ENCODE measurements at places on chromosomes 7 and 10. TPM values are rescaled to one million over a fixed set of nuclear protein-coding genes. Genes with fewer than 3 reads are reported as not detected.

The PTF1A gene
- not detected for polyA plus RNA-seq

The NUTM2E gene
- polyA plus RNA-seq, result 0.73 TPM

The GRM3 gene
- not detected for polyA plus RNA-seq

- DNase-seq, result no peak
Observed at GRCh38 chr10:42879380-42880254, 97.0 kb downstream of the BMS1 start.

DNA sequence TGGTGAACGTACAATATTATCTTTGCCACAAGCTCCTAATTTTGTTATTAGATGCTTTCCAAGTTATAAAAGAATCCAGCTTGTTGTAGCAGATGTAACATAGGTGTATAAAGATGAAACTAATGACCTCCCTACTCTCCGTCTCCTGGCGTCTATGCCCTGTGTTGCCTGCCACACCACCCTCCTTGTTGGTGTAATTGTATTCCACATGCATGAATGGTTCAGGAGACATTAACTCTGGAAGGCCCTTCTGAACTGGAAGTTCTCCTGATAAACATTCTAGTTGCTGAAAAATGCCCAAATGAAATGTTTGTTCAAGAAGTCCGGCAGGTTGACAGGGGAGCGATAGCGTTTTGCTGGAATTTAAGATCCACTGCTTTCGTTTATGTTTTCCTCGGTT lies 53.9 kb upstream of the SEPHS1 start:
- DNase-seq, result no peak

DNA sequence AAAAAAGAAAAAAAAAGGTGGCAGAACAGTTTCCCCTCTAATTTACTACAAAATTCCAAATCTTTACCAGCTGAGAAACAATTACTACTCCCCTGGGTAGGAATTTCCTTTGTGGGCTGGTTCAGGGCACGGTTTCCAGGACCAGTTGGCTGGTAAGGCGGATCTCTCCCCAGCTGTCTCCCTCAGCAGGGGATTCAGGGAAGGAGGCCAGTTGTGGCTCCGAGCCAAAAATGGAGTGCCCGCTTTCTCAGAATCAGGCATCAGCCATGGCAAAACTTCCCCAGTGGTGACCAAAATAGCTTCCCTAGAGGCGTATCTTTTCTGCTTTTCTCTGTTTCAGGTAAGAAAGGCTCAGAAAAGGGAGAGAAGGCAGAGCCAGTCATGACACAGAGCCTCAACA lies 91.2 kb downstream of the ZNF22 start:
- DNase-seq, result no peak

- no peak for DNase-seq
Observed at GRCh38 chr10:28810057-28810870, 132.9 kb downstream of the BAMBI start.

Data from small intestine (tissue), 16 donors.